ENCODE measurements at places on chromosomes 5 and 9. TPM values are rescaled to one million over a fixed set of nuclear protein-coding genes. Genes with fewer than 3 reads are reported as not detected.

Gene BOD1
- total RNA-seq: 51.1 TPM

Gene TRIM36
- 0.39 TPM for total RNA-seq

Gene PFN3
- total RNA-seq: 1.1 TPM

Gene DNAI1
- 0.20 TPM for total RNA-seq

Gene PDE6A
- total RNA-seq: not detected

Gene BHMT
- not detected for total RNA-seq

Gene TMED7
- total RNA-seq: 126 TPM

Gene MAP1B
- total RNA-seq: 225 TPM

Gene HAVCR1
- 0.37 TPM for total RNA-seq

Gene EGFL7
- total RNA-seq: 8.8 TPM

Gene ATP6V1G1
- 74.2 TPM for total RNA-seq

Gene PGM5
- total RNA-seq: 4.0 TPM

Gene PCDHA13
- total RNA-seq: not detected

Gene HNRNPA0
- 13.9 TPM for total RNA-seq

Gene FOXE1
- total RNA-seq: not detected

Gene NRG2
- 1.1 TPM for total RNA-seq

Gene SLC27A4
- 29.9 TPM for total RNA-seq

Gene CDKN2A
- 24.0 TPM for total RNA-seq

Gene RIC1
- 27.6 TPM for total RNA-seq

Gene GZMA
- total RNA-seq: not detected

Gene SFXN1
- 104 TPM for total RNA-seq

Gene RAI14
- total RNA-seq: 173 TPM

Gene FOXD4
- under 0.01 TPM for total RNA-seq

Gene SLC25A48
- not detected for total RNA-seq

Gene CYSRT1
- total RNA-seq: 0.37 TPM

Gene GTF3C5
- 50.4 TPM for total RNA-seq

Gene ZBED3
- total RNA-seq: 0.73 TPM

Gene ZNF608
- 11.5 TPM for total RNA-seq

Gene MARCOL
- total RNA-seq: not detected

Gene SLCO6A1
- not detected for total RNA-seq

Gene CDH18
- 0.39 TPM for total RNA-seq

Gene NTNG2
- total RNA-seq: 0.37 TPM

Gene OGN
- total RNA-seq: 4.0 TPM

Gene DMRT3
- total RNA-seq: not detected

Gene PCDHA12
- total RNA-seq: not detected

Gene KLF4
- 36.0 TPM for total RNA-seq

Gene TEX48
- total RNA-seq: not detected

Gene ARHGEF37
- total RNA-seq: not detected

Gene TEK
- 0.73 TPM for total RNA-seq

Gene FREM1
- 0.37 TPM for total RNA-seq

Gene INSL6
- not detected for total RNA-seq

Gene SYK
- not detected for total RNA-seq

Gene ADAMTS19
- total RNA-seq: 0.39 TPM

Gene IL31RA
- total RNA-seq: 0.37 TPM

Gene QRFP
- not detected for total RNA-seq

Gene DIPK1B
- under 0.01 TPM for total RNA-seq

Gene SOX30
- not detected for total RNA-seq

Gene PCDHGB4
- total RNA-seq: 5.9 TPM

Gene HAPLN1
- total RNA-seq: not detected

Gene C5orf46
- not detected for total RNA-seq

Gene RAPGEF6
- 13.2 TPM for total RNA-seq

Gene LTC4S
- not detected for total RNA-seq

Gene CDKN2B-AS1
- total RNA-seq: 11.7 TPM

Gene ACOT12
- total RNA-seq: not detected

Gene FGFR4
- 1.4 TPM for total RNA-seq

Measured in subcutaneous preadipocyte (primary cell).